ENCODE measurements at places on chromosomes 12 and 14.

GRCh38 chr12:124727922-124728321, 135.7 kb downstream of the SCARB1 start:
- no peak for DNase-seq

DNA sequence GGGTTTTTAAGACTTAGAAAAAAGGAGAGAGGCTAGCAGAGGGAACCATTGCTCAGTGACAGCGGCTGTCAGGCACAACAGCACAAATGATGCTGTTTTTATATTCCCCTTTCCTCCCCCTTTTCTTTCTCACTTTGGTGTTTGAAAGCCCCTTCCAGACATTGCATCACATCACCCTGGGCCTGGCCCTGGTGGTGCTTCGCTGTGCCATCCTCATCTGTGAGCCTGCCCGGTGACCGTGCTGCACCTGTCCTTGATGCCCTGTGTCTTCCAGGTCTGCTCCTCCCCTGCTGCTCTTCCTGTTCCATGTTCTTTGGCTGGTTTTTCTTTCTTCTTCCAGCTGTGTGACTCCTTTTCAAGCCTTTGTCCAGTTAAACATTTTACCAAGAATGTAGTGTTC, 24.8 kb downstream of the KLC1 start:
- DNase-seq = no peak

DNA sequence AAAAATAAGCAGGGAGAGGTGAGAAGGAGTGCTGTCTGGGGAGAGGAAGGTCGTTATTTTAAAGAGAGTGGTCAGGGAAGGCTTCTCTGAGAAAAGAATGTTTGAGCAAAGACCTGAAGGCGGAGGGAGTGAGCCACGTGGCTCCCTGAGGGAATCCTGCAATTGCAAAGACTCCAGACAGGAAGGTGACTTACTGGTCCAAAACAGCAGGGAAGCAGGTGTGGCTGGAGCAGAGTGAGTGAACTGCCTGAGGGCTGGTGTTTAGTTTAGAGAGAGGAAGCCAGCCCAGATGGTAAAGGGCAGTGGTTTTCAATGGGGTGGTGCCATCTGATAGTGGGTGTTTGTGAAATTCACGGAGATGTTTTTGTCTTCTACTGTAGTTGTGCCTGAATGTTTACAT, 58.8 kb upstream of the LTA4H start:
- DNase-seq = no peak

DNA sequence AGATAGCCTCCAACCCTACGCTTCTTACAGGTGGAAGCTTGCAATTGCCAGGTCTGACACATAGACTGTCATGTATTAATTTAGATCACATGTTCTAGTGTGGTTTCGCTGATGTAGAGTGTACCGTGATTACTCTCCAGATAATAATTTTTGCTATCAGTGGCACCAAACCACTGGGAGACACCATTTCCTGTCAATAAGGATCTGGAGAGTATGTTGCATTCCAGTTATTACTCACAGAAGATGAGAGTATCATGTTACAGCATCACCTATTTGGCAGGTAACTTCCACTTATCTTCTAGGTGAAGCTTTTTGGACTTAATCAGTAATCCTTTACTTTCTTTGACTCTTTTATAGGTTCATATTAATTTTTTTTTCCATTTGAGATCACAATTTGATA, 147.2 kb downstream of the HELB start:
- DNase-seq = no peak

DNA sequence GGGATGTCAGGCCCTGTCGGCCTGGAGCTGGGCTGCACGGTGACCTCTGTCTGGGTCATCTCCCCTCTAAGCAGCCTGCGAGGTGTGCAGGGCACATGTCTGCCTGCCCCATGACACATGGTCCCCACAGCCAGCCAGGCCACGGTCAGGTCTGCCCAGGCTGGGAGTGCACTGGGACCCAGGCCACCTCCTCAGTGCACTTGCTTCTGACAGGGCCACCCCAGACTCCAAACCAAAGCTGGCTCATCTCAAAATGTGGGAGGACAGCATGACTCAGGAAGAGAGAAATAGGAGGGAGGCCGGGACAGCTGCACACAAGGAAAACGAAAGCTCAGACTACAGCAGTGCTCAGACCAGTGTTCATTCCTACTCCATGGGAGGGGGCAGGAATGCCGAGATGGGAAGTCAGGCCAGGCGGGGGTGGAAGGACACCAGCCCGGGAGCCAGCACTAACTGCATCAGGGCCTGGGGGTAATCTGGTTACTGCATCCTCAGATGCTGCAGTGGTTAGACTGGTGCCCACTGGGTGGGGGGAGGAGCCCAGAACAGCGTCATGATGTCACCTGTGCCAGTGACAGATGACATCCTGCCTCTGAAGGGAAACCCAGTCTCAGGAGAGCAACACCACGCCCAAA, 4.0 kb downstream of the P2RX2 start:
- no peak for DNase-seq

DNA sequence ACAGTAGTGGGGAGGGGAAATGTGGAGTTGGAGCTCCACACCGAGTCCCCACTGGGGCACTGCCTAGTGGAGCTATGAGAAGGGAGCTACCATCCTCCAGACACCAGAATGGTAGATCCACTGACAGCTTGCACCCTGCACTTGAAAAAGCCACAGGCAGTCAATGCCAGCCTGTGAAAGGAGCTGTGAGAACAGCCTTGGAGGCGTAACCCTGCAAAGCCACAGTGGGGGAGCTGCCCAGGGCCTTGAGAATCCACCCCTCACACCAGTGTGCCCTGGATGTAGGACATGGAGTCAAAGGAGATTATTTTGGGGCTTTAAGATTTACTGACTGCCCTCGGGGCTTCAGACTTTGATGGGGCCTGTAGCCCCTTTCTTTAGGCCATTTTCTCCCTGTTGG, 12.5 kb downstream of the CTSG start:
- no peak for DNase-seq

DNA sequence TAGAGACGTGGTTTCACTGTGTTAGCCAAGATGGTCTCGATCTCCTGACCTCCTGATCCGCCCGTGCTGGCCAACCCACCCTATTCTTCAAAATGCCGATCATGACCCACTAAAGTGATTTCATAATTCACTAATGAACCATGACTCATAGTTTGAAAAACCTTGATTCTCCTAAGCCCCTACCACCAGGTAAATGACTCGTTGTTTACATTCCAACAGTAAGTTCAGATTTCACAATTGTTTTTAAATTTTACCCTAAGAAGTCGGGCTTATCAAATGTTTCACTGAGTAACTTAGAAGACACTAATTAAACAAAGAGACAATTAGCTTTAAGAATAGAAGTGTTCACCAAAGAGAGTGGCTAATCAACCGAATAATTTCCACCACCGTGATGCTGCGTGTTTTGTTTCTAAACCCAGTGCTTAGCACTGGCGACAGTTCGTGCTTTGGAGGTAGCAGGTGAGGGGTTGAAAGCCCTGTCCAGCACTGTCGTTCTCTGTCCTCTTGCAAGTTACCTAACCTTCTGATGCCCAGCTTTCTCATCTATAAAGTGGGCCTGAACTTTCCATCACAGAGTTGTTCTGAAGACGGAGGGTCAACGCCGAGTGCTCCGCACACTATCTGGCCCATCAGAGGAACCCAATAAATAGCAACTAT, 136.5 kb downstream of the NTF3 start:
- DNase-seq = no peak
